Putamen (tissue), 1 donor: ENCODE measurements at places on chromosomes 2 and 18.

DNA sequence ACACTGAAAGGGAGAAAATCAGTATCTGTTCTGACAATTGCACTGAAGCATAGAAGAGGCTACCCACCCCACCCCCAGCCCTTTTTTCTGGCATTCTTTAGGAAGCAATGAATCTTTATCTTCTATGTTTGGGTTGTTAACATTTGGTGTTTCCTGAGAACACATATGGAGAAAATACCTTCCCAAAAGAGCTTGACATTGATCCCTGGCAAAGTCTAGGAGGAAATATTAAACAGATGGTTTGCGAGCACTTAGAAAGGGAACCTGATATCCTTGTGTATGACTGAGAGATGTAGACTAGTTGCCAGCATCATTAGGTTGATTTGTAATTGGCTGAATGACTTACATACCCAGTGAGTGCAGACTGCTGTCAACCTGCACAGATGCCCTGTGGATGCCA is 42.9 kb downstream of the DOK1 start:
- DNase-seq = no peak

DNA sequence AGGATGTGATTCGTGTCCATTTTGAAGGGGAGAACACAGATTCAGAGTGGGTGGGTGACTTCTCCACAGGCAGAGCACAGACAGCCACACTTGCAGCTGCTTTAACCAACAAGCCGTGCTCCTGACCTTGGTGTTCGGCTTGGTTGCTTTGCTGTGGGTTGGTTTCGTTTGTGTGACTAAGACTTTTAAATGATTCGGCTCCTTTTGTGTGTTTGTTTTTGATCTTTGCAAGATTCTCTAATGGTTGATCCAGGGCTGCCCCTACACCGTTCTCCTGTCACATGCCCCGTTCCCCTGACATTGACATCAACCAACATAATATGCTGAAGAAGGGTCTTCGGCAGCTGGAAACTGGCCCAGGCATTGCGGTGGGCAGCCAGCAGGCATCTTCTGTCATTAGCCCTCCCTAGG is 95.9 kb upstream of the MBOAT2 start:
- no peak for DNase-seq

GRCh38 chr2:66534461-66534860 is 99.5 kb downstream of the MEIS1 start:
- no peak for DNase-seq

- DNase-seq = no peak
These were observed 14.3 kb upstream of the ITPRID2 start for GRCh38 chr2:181877181-181877664.

DNA sequence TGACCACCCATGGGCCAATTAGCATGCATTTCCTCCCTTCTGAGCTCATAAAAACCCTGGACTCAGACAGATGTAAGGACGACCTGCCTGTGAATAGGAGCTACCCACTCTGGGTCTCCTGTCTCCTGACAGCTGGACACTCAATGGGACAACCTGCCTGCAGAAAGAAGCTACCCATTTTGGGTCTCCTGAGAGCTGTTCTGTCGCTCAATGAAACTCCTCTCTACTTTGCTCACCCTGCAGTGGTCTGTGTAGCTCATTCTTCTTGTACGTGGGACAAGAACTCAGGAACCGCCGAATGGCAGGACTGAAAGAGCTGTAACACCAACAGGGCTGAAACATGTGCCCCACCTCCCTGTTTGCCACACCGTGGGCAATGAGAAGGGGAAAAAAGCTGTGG is 60.3 kb upstream of the DYNC1I2 start:
- no peak for DNase-seq

DNA sequence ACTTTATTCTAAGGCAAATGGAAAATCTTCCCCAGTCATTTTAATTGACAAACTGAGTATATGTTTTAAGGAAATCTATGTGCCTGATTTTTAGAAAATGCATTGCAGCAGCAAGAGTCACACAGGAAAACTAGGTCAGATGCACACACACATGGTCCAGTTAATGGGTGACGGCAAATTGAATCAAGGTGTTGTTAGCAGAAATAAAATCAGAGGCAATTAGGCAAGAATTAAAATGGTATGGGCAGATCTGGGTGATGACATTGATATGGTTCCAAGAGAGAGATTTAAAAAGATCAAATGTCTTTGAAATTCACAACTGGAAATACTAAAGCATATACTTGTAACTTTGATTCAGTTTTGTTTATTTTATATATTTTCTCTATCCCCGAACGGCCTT is 174.2 kb upstream of the CDH19 start:
- no peak for DNase-seq

DNA sequence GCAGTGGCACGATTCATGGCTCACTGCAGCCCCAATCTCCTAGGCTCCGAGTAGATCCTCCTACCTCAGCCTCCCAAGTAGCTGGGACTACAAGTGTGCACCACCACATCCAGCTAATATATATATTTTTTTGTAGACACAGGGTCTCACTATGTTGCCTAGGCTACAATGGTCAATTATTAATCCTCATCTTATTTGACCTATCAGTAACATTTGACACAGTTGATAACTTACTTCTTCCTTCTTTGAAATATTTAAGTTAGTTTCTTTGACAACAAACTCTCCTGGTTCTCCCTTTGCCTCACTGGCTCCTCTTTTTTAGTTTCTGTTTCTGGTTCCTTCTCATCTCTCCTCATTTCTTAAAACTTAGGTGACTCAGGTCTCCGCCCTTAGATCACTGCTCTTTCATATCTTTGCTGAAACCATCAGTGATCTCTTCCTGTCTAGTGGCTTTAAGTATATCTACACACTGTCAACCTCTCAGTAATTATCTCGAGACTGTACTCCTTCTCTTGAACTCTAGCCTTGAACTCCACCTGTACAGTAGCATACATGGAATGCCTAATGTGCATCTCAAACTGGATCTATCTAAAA is 11.5 kb downstream of the PGAP1 start:
- DNase-seq = no peak

DNA sequence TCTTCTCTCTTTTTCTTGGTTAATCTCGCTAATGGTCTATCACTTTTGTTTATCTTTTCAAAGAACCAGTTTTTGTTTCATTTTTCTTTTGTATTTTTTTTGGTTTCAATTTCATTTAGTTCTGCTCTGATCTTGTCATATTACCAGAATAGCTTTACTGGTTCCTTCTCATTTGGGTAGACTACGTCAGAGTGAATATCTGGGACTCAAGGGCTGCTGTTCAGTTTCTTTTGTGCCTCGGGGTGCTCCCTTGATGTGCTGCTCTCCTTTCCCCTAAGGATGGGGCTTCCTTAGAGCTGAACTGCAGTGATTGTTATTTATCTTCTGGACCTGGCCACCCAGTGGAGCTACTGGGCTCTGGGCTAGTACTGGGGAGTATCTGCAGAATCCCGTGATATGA is 29.4 kb upstream of the IL1RN start:
- no peak for DNase-seq

- no peak for DNase-seq
These were observed 60.7 kb downstream of the SPATS2L start for GRCh38 chr2:200367155-200367554.

DNA sequence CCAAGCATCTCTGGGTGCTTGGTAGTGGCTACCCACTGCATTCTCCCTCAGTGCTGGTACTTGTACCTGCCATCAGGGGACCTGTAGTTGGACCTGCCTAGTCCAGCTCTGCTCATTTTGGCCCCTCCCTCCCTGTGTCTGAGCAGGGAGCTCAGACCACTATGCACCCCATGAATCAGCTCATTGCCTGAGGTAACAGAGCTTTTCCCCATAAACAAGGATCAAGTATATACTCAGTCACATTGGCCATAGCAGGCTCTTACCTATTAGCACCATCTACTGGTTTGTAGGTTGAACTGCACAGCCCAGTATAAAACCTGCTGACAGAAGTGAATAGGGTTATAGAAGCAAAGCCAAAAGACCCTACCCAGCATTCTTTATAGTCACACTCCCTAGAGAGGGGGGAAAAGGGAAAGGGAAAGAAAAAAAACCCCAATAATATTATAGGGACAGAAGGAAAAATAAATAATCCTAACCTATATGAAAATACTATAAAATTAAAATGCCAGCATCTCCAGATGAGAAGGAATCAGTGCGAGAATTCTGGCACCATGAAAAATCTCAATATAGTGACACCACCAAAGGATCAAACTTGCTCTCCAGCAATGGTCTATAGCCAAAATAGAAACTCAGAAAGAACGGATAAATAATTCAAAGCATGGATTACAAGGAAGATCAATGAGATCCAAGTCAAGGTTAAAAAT is 6.9 kb upstream of the FLACC1 start:
- no peak for DNase-seq

DNA sequence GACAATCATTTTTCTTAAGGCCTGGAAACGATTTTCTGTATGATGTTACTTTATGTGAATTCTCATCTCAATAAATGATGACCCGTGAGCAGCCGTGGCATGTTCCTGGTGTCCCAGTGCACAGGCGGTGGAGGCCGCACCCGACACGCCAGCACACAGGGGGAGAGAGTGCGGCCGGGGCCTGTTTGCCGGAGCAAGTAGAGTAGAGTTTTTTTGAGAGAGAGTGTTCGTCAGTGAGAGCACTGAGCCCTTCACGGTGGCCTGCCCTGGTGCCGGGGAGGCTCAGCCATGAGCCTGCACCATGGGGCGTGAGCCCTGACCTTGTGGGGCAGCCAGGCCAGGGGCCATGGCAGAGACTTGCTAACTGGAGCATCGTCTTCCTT is 202.4 kb upstream of the RAB12 start:
- DNase-seq = no peak

DNA sequence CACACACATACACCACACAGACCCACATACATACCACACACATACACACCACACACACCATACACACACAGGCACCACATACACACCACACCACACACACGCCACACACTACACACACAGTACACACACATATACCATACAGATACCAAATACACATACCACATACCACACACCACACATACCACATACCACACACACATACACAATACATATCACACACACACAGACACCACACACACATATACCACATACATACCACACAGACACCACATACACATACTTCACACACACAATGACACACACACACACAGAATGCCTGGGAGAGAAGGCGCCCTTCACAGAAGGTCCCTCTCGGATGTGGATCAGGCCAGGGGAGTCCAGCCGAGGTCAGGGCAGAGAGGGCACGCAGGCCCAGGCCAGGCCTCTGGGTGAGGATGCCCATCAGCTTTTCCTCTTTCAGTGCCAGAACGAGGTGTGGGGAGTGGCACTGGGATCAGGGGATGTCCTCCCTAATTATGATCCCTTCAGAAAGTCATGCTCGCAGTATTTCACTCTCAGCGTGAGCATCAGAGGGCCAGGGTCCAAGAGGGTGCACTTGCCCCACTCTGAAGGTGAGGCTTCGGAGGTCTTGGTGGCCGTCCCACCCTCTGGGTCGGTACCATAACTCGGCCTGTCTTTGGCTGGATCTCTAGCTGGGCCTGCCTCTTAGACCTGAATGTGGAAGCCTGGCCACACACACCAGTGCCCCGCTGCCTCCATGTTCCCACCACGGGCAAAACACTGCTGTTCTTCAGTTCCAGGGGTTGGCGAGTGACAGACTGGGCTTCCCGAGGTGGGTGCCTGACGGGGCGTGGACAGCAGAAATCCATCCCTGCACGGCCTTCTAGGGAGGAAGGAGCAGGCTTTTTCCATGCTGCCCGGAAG is 70.6 kb upstream of the ODC1 start:
- no peak for DNase-seq

DNA sequence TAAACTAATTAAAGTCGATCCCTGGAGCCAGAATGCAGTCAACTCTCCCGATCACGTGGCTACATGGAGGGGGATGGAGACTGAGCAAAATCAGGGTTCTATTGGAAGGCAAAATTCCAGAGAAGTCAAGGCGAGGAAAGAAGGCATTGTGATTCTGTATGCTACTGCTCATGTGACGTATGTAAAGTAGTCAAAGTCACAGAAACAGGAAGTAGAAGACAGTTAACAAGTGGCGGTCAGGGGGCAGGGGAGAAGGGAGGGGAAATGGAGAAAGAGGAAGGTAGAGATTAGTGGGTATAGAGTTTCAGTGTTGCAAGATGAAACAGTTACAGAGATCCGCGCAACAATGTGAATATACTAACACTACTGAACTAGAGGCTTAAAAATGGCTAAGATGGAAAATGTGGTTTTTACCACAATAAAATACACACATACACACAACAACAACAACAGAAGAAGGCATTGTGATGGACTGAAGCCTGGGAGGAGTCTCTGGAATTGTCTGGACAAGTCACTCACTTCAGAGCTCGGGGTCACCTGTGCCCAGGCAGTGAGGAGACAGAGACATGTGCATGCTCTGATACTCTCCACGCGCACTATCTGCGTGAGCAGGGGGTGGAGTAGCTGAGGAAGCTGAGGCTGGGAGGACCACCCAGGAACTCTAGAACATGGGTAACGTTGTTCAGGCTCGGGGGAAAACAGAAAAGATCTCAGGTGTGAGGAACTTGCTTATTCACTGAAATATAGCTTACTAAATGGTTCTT is 89.9 kb upstream of the CDCA7 start:
- peak; percentile 10 for DNase-seq

- DNase-seq = no peak
These were observed 150.3 kb downstream of the PXDN start for GRCh38 chr2:1594123-1594372.

GRCh38 chr18:59085797-59086196 is 53.9 kb upstream of the SEC11C start:
- DNase-seq = no peak

GRCh38 chr2:10882568-10882967 is 29.2 kb upstream of the KCNF1 start:
- DNase-seq = no peak

DNA sequence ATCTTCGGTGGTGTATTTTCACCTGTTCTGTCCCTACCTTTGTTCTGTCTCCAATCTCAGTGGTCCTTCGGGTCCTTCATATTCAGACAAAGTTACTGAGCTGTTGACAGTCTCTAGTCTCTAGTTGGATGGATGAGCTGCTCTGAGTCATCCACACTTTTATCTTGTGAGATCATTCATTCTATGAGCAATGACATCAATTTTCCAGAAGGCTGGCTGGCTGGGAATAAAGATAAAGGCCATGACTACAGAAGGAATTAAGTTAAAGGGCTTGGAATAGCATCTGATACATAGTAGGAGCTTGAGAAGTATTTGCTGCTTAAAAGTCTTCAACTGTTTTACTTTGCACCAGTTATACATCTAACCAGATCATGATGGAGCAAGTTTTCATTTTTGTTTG is 43.1 kb upstream of the SLC39A10 start:
- DNase-seq = no peak
